ENCODE measurements at places on chromosomes 1 and 21.
A peak's percentile ranks its signal among the peaks of the same experiment; 100 is the strongest.

DNA sequence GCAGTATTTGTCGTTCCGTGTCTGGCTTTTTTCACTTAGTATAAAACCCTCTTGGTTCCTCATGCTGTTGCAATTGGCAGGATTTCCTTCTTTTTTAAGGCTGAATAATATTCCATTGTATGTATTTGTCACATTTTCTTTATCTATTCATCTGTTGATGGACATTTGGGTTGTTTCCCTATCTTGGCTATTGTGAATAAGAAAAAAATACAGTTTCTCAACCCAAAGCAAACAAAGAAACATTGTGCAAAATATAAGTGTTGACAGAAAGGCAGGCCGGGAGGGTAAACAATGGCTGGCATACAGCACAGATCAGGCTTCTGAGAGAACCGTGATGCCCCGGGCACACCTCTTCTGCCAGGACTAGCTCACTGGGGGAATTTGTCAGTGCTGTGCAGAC is 26.9 kb downstream of the NENF start:
- DNase-seq = no peak

- DNase-seq = no peak
Measured at GRCh38 chr1:7401814-7402547, 369.1 kb upstream of the VAMP3 start.

- no peak for DNase-seq
Measured at GRCh38 chr1:12501661-12502060, 116.3 kb downstream of the DHRS3 start.

- DNase-seq = no peak
Measured at GRCh38 chr1:228469413-228470162, 17.6 kb upstream of the RNF187 start.

GRCh38 chr1:26075421-26076144 is 8.2 kb upstream of the TRIM63 start:
- DNase-seq = no peak

GRCh38 chr1:182766050-182766449 is 23.5 kb upstream of the NPL start:
- DNase-seq = no peak

DNA sequence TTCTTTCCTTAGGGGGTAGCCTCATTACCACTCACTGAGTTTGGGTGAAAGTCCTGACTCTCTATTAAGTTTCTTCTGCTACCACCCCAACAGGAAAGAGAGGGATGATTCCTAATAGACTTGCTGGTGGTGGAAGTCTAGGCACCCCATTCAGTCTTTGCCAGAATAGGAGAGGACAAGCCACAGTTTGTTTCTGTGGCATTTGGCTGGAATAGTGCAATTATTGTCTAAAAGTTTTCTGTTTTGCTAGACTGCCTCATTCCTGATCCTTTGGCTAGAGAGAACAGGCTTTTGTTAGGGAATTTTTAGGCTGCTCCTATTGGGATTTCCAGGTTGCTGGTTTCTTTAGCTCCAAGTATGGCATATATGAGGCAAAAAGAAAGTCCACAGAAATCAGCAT is 9.9 kb upstream of the HJV start:
- no peak for DNase-seq

- DNase-seq = no peak
Measured at GRCh38 chr21:46570119-46570518, 34.8 kb downstream of the S100B start.

GRCh38 chr1:205942631-205943159 is 561 bp downstream of the SLC26A9 start:
- DNase-seq = no peak

GRCh38 chr1:67584938-67585337 is 100.1 kb upstream of the GADD45A start:
- DNase-seq = peak; percentile 30

GRCh38 chr1:36400825-36401601 is 3.3 kb upstream of the LSM10 start:
- DNase-seq = peak; percentile 90

DNA sequence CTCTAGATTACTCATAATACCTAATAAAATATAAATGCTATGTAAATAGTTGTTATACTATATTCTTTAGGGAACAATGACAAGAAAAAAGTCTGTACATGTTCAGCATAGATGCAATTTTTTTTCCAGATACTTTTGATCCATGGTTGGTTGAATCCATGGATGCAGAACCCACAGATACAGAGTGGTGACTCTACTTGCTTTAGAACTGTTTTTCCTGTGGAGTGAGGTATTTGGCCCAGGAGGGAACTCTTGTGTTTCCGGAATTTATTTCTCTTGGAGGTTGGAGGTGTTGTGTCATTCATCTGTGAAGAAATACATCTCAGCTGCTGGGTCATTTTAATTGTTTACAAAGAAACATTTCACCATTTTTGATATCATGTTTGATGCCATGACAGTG is 28.7 kb downstream of the TMEM200B start:
- no peak for DNase-seq

- no peak for DNase-seq
Measured at GRCh38 chr1:118254001-118254400, 69.0 kb upstream of the SPAG17 start.

- no peak for DNase-seq
Measured at GRCh38 chr1:33972676-33973395, 109.0 kb downstream of the HMGB4 start.

DNA sequence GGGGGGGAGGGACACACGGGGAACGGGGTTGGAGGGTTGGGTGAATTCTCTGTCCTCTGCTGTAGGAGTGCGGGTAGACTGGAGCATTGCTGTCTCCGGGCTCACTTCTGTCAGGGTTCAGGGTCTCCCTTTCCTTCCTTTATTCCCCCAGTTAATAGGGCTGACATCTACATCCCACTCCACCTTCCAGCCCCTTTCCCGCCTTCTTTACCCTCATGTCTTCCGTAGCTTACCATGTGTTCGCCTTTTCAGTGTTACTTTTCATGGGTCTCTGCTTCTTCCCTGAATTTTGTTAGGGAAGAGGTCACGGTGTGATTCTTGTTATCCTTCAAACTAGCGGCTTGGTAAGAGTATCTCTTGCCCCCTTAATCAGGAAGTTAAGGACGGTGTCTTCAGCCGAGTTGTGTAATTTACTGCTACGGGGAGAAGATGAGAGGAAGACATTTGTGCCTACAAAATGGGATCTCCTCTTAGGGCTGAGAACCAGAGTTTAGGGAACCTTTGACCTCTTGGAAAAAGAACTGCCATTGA is 917 bp downstream of the RAP1A start:
- DNase-seq = no peak

DNA sequence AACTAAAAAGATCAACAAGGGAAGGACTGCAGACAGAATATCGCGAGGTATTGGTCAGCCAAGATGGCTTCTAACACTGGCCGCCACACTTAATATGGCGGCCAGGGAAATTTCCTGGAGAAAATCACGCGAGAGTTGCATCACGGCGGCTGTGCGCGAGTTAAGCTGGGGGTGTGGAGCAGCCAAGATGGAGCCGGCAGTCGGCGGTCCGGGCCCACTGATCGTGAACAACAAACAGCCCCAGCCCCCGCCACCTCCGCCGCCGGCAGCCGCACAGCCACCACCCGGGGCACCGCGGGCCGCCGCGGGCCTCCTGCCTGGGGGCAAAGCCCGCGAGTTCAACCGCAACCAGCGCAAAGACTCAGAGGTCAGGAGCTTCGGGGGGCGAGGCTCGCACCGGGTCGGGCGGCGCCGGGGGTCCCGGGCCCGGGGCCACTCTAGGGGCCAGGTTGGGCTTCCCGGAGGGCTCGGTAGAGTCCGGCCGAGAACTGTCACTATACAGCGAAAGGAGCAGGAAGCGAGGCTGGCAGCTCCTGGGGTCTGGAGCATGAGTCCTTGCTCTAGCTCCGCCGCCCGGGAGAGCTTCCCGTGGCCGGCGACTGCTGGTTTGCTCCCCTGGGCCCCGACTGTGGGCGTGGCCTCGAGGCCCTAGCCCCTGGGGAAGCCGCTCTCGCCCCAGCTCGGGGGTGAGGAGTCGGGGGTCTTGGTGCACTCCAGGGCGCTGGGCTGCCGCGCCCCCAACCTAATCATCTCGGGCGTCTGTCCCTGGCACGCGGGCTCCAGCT is at the start of gene STRIP1:
Gene STRIP1 (plus strand): TSS at position 174 of the 785 bp plus-strand sequence. CDS start 14 bp downstream, at position 188.
- DNase-seq = peak; percentile 97

- DNase-seq = no peak
Measured at GRCh38 chr1:75124510-75124909, 9.7 kb upstream of the LHX8 start.

- DNase-seq = no peak
Measured at GRCh38 chr1:170068923-170069322, 5.6 kb downstream of the KIFAP3 start.

GRCh38 chr1:215606564-215607168 is 39.6 kb downstream of the KCTD3 start:
- no peak for DNase-seq

DNA sequence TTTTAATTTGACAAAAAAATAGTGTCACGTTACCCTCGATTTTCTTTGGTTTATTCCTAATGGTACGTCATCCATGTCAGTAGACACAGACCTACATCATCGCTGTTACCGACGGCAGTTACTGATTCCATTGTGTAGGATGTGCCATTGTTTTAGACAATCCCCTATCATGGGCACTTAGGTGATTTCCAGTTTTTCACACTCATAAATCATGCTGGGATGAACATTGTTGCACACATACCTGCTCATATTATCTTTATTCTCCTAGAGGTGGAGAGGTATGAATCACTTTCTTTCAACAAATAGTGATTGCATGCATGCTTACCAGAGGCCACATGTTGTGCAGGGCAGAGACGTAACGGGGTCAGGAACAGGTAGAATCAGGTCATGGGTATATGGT is 79.7 kb upstream of the EFHD2 start:
- DNase-seq = no peak

Measured in ascending aorta (tissue), 2 donors.